ENCODE measurements at places on chromosomes 4 and X.

DNA sequence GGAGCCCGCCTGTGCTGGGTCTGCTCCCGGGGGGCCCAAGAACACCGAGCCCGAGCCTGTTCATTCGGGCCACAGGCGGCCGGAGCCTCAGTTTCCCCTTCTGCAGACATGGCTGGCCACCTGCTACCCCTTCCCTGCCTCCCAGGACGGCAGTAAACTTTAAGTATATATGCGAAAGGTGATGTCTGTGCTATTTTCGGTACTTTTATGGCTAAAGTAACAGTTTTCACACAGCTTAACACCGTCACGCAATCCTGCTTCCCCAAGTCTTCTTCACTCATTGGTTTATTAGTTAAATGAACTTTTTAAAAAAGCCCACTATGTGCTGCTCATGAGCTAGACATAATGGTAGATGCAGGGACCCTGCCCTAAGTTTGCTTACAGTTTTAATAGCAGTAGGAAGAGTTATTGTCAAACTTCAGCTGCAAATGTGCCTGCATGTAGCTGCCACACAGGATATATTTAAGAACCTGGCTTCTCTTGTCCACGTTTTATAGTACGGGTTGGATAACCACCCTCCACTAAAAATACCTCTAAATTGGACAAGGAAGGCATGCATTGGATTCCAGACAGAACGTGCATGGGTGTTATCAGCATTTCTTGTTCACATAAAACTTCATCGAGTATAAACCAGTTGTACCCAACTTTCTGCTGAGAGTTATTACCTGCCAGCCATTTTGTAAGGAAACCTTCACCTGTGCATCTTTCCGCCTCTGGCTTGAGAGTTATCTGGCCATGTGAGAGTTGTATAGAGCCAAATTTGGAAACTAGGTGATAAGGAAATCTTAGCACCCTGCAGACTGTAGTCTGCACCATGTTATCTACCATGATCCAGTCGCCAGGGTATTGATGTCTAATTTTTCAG lies 741 bp downstream of the ANAPC4 start:
- no peak for DNase-seq

DNA sequence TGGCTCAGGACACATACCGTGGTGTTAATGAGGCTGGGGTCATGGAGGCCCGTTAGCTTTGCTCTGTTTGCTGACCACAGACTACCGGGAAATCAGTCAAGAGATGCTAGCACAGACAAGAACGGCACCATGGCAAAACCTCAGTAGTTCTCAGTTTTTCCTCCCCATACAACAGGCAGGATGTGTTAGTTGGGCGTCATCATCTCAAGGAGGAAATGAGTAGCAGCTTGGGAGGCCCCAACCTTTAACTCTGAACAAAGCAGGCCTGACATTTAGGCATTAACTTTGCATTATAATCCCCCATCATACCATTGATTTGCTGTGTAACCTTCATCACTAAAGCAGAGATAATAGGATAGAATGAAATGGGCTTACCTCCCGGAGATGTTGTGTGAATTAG lies 714.2 kb downstream of the RPA4 start:
- no peak for DNase-seq

DNA sequence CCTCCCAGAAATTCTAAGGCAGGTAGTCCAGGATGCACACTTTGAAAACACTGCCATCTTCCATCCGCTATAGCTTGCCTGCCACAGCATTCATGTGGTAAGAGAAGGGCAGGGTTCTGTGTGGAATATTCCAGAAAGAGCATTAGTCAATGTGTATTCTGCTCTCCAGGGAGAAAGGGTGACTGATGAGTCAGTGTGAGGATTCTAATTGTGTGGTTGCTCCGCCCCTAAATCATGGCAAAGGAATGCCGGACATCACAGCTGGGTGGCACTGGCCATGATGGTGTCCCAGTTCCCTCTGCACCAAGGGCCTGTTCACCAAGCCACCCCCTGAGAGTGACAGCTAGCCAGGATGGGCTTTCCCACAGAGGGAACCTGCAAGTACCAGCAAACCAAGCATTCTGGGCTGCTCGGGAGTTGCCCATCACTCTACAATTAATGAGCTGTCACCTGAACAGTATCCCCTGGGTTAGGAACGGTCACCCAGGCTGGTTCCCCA lies 9.5 kb downstream of the IDS start:
- no peak for DNase-seq

DNA sequence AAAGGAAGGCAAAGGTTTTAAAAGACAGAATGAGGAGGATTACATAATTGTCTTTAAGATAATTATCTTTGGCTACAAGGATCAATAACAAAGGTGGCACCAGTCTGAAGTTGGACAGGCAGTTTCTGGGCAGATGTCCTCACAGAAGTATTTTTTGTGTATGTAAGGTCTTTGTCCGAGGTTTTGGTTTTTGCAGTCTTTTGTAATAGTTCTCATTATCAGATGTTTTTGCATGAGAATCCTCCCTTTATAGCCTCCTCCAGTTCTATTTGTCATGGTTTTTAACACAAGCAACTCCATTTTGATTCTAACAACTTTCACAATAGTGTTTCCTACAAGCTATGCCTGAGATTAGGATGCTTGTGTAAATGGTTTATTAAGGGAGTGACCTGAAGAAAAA lies 286.2 kb downstream of the IL1RAPL2 start:
- DNase-seq, result no peak

GRCh38 chrX:98516120-98516519 lies 1632.4 kb downstream of the RPA4 start:
- DNase-seq, result no peak

DNA sequence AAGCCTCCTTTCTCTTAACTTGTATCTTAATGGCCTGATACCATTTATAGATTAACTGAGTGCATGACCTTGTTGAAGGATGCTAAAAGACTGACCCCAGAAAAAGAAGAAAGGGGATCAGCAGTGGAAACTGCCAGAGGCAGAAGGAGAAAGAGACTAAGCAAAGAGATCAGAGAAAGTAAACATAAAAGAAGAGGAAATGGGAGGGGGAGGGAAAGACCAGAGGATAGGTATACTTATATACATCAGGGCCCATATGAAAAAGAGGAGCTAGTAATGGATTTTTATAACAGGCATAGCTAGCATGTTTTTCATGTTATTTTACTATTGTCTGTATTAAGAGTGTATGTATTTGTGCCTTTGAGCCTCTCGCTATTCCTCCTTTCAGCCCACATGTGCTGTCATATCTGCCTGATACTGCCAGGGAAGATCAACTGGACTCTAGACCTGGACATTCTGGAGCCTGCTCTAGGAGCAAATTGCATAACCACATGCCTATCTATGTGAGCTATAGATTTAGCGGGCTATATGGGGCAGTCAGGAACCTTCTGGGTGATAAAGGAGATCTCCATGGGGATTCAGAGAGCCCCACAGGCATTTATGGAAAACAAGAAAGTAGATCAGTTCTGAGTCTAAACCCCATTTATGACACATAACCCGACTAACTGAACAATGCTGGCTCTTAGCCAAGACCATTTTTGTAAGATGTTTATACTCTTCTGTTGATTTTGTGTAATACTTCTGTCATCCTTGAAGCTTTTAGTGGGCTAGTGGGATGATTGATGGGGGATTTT lies 13.4 kb upstream of the SNX12 start:
- no peak for DNase-seq

GRCh38 chr4:67744561-67745283 lies 9.5 kb downstream of the GNRHR start:
- DNase-seq, result no peak

All from putamen (tissue), 1 donor.